ENCODE measurements at places on chromosomes 5 and 9. TPM values are rescaled to one million over a fixed set of nuclear protein-coding genes. Genes with fewer than 3 reads are reported as not detected.

- no peak for DNase-seq
These were observed 375.1 kb downstream of the CHSY3 start for GRCh38 chr5:130279386-130279785.

GAPT gene
- not detected for total RNA-seq

DNA sequence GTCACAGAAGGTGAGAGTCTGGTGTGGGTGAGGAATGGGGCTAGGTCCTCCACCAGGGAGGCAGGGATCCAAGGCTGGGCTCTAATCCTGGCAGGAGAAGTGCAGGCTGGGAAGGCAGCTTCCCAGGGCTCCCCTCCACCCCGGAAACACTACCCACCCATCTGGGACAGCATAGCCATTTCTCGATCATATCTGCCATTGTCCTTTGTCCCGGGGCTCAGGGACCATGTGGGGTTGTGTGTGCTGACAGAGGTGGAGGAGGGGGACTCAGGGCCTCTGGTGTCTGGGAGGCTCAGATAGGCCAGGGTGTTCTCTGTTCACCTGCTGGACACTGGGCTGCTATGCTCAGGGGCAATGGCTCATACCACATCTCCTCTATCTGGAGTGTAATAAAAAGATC, 32.2 kb upstream of the STRBP start:
- no peak for DNase-seq

- DNase-seq = peak; percentile 67
These were observed 74.5 kb upstream of the BARHL1 start for GRCh38 chr9:132507670-132508469.

C1QTNF2 gene
- total RNA-seq = 0.72 TPM

RELL2 gene
- 2.2 TPM for total RNA-seq

THBS4 gene
- total RNA-seq = 0.83 TPM

- no peak for DNase-seq
These were observed 263.5 kb downstream of the TAF11L14 start for GRCh38 chr5:17897776-17898175.

GARIN3 gene
- total RNA-seq = not detected

LHX3 gene
- total RNA-seq = not detected

DNA sequence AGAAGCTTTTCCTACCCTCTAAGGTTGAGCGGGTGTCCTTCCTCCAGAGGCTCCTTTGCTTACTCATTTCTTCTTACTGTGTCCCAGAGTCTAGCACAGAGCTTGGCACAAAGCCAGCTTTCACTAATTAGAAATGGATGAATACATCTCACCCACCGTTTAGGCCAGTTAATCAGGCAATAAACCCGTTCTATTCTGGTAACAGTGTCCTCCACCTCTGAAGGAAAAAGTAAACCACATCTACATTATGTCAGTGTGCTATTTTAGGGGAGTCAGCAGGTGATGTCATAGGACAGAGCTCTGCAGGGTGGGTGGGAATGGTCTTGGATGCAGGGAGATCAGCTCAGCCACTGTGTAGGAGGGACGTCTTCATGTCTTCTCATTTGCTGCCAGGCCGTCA, 109.2 kb downstream of the OSTF1 start:
- no peak for DNase-seq

DNA sequence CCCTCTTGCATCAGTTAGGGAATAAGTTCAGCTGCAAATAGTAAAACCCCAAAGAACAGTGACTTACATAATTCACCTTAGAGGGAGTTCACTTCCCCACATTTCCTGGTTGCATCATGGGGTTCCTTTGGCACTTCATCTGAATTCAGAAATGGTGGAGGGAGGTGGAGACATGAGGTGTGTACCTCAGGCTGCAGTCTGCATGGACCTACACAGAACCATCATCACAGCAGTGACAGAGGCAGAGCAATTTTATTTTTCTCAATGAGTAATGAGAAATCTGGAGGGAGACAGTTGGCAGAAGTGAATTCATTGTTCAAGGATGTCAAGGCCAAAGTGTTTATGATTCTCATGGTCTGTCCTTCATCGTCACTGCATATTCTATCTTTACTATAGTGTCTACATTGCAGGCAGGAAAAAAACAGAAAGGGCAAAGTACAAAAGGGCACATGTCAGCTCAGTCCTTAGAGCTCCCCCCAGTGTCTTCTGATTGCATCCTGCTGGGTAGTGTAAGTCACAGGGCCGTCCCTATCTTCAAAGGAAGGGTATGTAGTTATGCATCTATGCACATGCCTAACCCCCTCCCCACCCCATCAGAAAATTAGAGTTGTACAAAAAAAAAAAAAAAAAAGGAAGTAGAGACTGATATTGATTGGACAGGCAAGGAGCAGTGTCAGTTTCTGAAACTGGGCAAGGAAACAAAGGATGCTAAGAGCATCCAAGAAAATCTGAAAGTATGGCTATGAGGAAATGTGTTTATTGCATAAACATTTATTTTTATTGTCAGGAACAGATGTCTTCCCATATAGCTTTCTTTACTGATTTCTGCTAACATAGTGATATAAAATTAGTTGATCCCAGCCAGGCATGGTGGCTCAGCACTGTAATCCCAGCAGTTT, 132.7 kb upstream of the APC start:
- no peak for DNase-seq

DNA sequence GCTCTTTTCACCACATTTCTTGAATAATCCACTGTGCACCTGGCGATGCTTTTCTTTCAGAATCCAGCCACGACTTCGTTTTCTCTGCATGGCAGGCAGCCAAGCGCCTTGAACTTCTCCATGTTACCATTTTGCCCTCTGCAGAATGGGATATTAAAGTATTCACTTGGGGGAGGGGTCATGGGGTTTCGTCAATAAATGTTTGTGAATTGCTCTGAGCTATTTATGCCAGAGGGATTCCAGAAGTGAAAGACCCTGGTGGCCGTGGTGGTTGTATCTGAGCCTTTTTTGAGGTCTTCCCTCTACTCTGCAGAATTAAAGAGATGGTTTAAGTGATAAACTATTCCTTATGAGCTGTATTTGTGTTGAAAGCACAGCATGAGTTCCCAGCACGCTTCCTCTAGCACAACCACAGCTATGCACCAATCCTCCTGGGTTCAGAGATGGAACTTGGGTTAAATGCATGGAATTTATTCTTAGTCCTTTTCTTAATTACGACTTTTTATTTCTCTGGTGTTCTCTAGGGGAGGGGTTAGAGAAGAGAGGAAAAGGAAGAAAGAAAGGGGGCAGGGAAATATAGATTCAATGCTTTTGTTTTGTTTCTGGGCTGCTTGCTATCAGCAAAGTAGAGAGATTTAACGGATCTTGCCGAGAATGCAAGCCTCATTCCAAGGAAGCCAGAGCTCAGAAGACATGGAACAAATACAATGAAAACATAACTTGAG, 478.2 kb upstream of the TNC start:
- DNase-seq = peak; percentile 87

- DNase-seq = peak; percentile 92
These were observed 4.1 kb upstream of the RGMB start for GRCh38 chr5:98769210-98769958.

GRCh38 chr9:34190996-34191892, 12.4 kb downstream of the UBAP1 start:
- peak; percentile 34 for DNase-seq

DNA sequence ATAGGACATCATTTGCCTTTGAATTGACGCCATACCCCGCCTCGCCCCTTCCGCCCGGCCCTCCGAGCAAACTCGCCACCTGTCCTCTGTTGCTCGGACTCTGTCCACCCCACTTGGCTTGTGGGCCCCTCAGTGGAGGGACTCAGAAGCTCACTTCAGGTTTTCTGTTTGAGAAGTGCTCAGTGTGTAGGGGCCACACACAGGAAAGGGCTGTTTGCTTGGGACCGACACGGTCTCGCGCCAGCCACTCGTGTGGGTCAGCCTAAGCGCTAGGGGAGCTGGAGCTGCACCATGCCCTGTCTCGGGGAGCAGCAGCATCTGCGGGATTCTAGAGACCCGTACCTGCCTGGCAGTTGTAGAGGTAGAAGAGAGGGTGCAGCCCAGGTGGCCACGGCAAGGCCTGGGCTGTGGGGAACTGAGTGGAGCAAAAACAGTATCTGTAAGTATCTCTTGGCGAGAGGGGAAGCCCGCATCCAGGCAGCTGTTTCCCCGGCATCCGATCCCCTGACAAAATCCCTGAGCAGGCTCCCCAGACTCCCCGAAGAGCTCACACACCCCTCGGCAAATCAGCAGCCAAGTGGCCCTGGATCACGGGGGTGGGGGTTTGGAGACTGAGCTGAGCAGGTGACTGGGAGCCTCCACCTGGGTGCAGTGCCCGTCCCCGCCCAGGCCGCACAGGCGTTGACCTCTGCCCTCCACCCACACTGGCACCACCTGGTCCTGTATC, 52.2 kb downstream of the COL5A1 start:
- DNase-seq = no peak

DNA sequence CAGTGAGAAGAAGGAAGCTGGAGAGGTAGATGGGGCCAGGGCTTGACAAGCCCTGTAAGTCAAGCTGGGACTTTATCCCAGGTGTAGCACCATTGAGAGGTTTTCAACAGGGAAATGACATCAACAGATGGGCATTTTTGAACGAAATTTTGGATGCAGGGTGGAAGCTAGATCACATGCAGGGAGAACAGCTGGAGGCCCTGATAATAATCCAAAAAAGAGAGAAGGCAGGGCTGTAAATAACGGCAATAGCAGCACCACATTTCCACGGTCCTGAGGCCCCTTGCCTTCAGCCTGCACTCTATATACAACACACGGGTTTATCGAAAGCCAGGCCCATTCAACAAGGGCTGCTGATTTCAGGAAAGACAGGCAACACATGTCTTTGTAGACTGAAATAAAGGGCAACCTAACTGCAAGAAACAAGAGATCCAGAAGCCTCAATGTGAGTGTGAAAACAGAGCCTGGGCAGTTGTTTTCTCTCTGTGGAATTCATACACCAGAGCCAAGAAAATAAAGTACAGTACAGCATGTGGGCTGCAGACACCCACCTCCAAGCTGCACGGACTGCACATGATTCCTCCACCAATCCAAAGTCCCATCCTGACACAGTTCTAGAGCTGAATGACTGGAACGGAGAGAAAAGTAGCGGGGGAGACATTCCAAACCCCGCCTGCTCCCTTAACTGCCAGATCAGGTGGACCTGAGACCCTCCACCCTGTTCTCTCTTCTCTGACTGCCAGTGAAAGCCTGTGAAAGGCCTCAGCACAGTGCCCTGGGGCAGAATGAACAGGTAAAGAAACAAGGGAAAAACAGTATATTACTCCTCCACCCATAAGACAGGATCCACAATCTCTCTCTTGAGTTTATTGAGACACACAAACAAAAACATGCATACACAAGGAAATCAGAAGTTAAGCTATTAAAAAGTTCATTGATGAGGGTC, 36.3 kb downstream of the KLHL3 start:
- peak; percentile 10 for DNase-seq

- no peak for DNase-seq
These were observed 103.8 kb upstream of the LIFR start for GRCh38 chr5:38660194-38660668.

- no peak for DNase-seq
These were observed 17.2 kb upstream of the PRR16 start for GRCh38 chr5:120446901-120447300.

GRCh38 chr5:24539613-24540012, 105.2 kb downstream of the CDH10 start:
- DNase-seq = no peak

FOXD4L5 gene
- total RNA-seq = under 0.01 TPM

SLC25A48 gene
- not detected for total RNA-seq

FOXD4 gene
- not detected for total RNA-seq

HRCT1 gene
- total RNA-seq = 1.7 TPM

DNA sequence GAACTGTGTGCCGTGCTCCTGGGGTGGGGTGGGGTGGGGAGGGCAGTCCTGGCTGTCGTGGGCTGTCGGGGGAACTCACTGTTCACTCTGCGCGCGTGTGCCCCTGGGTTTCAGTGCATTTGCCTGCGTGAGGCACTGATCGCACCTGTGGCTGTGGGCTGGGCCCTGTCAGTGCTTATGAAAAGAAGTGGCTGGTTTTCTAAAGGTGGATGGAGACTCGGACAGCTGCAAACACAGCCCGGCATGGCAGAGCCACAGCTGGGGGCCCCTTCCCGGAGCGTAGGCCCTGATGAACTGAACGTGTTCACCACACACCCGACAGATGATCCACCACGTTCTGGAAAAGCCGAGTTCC, 42.7 kb downstream of the NKD2 start:
- no peak for DNase-seq

ANKRD20A1 gene
- 0.18 TPM for total RNA-seq

GRCh38 chr5:69156456-69156855, 10.5 kb upstream of the CCNB1 start:
- no peak for DNase-seq

GRCh38 chr9:92564982-92565381, 29.2 kb upstream of the ECM2 start:
- DNase-seq = peak; percentile 47

DNA sequence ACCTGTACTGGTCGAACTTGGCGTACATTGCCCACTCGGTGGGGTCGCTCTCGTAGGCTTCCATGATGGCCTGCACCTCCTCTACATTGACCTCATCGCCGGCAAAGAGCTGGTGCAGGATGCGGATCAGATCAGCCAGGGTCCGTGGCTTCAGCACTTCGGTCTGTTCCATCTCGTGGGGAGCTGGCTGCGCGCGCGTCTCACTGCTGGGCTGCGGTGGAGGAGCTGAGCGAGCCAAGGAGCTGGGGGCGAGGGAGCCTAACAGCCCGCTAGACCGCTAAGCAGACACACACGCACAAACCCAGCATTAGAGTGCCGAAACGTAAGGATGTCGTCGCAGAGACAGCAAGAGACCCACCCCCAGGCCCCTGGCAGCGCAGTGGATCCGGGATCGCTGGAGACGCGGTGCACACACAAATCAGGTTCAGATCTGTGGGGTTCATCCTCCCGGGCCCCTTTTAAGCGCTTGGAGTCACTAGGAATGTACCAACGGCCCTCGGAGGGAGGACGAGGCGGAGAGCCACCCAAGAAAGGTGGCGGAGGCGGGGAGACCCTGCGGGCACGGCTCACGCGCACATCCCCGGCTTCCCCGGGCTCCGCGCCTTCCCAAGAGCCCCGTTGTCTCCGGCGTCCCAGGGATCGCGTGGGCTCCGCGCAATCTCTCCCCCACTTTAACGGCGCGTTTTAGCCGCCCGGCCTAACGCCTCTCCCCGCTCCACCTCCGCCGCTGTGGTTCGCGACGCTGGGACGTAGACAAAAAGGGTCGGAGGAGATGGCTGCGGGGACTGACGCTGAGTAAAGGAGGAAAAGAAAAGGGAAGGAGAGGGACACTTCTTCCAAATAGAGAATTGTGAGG, at the start of gene CDO1:
Gene CDO1 (minus strand): TSS at position 434 of the 856 bp plus-strand sequence. CDS start 262 bp downstream, at position 172.
- DNase-seq = peak; percentile 59
